ENCODE measurements at places on chromosomes 11 and 22.

- DNase-seq = no peak
These were observed 34.3 kb downstream of the LDLRAD3 start for GRCh38 chr11:35978183-35978582.

- DNase-seq = peak; percentile 88
These were observed 78.8 kb downstream of the DDIAS start for GRCh38 chr11:82980292-82980691.

DNA sequence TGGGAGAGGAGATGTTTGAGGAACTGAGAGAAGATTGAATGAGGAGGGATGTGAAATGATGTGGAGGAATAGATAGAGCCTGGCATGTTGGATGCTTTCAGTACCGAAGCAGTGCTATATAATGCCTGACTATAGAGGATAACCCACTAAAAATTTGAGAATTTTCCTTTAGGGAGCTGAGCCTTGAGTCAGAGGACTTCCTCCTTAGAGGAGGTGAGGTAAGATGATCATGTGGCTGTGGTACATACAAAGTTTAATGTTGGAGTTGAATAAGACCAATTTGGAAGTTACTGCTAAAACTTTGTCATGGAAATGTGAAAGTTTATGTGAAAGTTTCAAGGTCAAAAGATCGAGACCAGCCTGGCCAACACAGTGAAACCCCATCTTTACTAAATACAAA lies 66.9 kb downstream of the YAP1 start:
- peak; percentile 37 for DNase-seq

- DNase-seq = no peak
These were observed 108.8 kb downstream of the PPP6R3 start for GRCh38 chr11:68569357-68569756.

- no peak for DNase-seq
These were observed at the start of gene TEX54 for GRCh38 chr11:62832336-62833234. TEX54 (minus strand) TSS chr11:62832841.

- DNase-seq = no peak
These were observed 114.9 kb downstream of the NAV2 start for GRCh38 chr11:19827399-19828135.

- DNase-seq = no peak
These were observed 39.4 kb downstream of the ST14 start for GRCh38 chr11:130198964-130199363.

- DNase-seq = no peak
These were observed 3.3 kb downstream of the DDT start for GRCh38 chr22:23970816-23971486.

GRCh38 chr11:118295815-118296454 lies 8.6 kb upstream of the CD3E start:
- peak; percentile 89 for DNase-seq

DNA sequence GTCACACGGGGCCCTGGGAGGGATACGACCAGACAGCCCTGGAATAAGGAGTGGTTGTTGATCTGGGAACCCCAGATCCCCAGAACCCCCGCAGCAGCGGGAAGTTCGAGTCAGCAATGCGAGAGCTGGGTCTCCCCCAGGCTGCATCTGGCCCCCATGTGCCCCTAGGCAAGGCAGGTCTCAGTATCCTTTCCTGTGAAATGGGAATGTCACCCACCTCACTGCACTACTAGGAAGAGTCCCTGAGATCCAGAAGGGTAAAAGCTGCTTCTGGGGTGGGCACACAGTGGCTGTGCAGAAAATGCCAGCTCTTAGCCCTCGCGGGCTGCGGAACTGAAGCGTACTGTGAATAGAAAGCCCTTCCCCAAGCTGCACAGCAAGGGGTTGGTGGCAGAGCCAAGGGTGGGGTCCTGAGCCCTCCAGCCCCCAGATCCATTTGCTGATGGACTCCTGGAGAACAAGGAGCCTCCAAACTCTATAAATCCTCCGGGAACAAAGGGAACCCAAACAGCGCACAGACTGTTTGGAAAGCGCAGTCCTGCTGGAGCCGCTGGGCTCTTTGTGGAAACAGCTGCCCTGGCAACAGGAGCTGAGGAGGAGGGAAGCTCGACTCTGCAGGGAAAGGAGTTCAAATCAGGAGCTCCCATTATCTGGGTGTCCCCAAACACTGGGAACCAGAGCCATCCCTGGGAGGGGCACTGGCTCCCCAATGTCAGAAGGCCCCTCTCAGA lies 68.2 kb upstream of the SHISAL1 start:
- DNase-seq = no peak

DNA sequence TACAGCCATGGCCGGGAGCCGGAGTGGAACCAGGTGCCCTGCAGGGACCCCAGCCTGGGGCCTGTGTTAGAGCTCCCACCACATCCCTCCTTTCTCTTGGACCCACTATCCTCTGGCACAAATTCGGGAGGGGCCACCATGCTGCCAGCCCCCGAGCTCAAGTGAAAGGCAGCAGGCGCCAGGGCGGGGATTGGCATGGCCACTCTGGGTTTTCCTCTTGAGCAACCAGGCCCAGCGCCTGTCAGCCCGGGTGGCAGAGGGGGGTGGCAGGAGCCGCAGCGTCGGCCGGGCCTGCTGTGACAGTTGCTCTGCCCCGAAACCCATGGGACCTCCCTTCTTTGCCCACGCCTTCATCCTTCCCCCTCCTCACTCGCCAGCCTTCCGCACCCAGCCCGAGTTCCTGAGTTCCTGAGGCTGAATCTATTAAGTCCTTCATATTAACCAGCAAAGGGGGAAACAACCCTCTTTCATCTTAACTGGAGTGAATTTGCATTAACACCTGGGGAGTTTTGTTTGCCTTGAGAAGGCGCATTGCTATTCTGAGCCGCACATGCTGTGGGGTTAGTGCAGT lies 16.8 kb upstream of the CABP7 start:
- DNase-seq = no peak

- DNase-seq = no peak
These were observed 4.2 kb downstream of the PLAAT3 start for GRCh38 chr11:63609971-63610580.

DNA sequence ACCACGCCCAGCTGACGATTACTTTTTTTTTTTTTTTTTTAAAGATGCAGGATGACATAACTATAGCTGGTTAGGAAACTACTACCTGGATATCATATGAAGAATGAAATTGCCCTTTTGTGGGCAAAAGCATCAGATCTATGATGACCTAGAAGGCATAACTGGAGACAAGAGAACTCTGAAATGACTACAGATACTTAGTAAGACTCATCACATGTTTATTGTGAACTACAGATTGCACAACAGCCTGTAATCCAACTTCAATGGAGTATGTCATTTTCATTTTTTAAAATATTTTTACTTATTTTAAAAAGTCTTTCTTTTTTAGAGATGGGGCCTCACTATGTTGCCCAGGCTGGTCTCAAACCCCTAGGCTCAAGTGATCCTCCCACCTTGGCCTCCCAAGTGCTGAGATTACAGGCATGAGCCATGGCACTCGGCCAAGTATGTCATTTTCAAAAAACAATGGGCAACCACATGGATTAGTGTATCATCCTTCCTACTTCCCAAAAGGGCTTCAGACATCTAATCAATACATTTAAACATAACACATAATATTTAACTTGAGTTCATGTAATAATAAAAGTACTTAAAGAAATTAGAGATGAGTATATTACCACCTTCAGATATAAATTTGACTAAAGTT lies 3.3 kb downstream of the MTMR2 start:
- peak; percentile 28 for DNase-seq

All from PC-3 (cell line).